ENCODE measurements at places on chromosomes 3 and 15.

DNA sequence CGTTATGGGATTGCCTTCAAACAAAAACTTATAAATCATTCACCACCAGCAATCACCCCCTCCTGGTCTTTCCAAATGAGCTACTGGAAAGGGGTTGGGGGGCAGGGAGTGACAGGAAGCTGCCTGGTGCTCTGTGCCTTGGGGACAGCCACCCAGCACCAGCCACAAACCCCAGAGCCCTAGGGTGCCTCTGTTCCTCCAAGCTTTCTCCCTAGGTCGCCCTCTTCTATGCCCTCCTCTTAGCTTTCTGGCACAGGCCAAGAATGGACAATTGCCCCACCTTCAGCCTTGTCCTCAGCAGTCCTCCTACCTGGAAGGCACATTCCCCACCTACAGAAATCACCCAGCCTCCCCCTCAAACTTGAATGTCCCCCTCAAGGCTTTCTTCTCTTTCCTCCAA is 3.3 kb downstream of the OXTR start:
- no peak for DNase-seq

DNA sequence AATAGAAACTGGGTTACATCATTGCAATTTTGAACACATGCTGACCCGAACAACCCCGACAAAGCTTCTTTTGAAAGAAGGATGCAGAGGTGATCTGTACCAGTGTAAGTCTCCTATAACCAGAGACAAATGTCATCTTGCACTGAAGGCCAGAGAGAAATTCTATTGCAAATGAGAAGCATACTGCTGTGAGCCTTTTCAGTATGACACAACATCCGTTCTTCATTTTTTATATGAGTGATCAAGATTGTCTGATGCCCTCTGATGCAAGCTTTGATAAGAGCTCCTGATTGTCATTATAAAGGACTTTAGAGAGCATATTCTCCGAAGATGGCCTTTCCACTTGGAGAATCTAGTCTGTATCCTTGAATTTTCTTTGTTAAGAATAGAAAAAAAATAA is 36.9 kb downstream of the PCOLCE2 start:
- peak; percentile 41 for DNase-seq

GRCh38 chr3:20080956-20081554 is 40.8 kb downstream of the KAT2B start:
- peak; percentile 29 for DNase-seq

DNA sequence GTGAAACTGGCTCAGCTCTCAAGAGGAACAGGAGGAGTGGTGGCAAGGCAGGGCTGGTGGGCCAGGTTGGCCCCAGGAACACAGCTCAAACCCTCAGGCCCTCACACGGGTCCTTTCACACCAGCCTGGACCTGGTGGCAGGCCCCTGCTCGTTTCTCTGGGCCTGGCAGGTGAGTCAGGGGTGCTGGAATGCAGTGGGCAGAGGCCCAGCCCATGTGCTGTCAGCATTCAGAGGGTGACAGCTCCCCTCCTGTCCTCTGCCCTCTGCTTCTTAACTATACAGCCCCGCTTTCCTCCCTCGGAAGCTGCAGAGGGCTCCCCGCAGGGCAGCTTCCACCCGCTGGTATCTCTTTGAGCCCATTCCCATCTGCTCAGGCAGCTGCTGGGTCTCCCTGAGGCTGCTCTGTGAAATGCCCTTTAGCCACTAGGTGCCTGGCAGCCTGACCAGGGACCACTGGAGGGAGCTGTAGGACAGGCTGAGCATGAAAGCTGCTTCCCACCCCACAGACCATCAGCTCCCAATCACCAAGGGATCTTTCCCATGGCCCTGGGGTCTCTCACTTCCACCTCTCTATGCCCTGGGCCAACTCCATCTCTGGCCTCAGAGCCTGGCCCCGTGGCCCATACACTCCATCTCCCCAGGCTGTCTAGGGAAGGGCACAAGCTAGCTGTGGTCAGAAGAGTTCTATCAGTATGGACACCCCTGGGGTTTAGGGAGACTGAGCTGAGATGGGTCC is 24.8 kb downstream of the SHF start:
- DNase-seq = peak; percentile 76

GRCh38 chr15:101210466-101210865 is 41.4 kb downstream of the CHSY1 start:
- no peak for DNase-seq

- DNase-seq = no peak
Measured at GRCh38 chr15:81152339-81152738, 18.3 kb downstream of the CFAP161 start.

DNA sequence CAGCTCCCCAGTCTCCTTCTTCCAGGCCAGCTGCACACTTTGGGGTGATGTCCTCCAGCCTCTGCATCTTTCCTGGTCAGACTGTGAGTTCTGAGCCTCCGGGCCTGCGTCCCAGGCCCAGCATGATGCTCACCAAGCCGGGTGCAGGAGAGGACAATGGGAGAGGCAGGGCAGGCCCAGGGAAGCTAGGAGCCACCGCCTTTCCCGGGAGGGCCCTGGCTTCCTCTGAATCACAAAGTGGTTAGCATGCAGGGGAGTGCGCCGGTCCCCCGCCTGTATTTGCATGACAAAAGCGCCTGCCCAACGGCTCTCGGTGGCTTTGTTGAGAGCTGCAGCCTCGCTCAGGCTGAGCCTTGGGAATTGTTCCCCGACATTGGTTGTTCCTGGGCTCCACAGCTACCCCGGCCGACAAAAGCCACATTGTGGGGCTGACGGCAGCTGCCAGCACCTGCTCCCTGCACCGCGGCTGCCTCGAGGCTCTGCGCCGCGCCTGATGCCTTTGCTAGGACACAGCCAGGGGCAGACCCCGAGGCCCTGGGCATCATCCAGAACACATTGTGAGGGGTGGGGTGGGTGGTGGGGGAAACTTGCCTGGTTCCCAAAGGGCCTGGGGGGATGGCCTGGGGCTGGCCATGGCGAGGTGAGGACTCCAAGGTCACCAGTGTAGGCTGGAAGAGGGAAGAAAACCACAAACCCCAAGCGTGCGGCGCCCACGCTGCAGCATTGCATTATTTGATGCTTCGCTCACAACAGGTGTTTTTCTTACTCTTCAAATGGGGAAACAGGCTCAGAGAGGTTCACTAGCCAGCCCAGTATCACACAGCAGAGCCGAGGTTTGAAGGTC is 20.0 kb upstream of the KLF13 start:
- no peak for DNase-seq

DNA sequence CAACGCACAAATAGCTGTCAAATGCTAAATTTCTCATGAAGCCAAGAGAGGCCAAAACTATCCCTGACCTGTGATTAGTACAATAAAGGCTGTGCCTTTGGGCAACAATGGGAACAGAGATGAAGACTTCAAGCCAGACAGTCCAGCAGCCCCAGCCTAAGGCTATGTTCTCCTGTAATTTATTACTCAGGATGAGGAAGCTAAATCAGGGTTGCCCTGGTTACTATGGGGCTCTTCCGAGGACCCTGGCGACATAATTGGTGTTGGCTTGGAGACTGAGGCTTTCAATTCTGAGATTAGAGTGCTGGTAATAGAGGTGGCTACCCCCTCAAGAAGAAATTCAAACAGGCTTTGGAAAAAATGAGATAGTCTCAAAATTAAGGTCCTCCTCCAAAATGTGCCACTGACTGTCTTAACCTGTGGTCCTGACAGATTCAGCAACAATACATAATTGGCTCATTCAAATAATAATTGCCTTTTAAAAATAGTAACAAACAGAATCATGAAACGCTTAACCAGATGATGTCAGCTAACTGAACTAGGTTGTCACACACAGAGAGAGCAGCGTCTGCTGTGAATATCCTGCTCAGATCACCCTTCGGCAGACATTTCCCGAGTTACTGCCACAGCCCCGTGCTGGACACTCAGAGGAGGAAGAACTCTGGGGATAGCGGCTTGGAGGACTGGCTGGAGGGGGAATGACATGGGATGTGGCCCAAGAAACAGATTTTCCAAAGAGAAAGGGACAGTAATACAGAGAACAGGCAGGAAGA is 43.0 kb downstream of the NSMCE3 start:
- DNase-seq = no peak

- DNase-seq = no peak
Measured at GRCh38 chr3:56467801-56468183, 475 bp downstream of the ERC2 start.

- DNase-seq = no peak
Measured at GRCh38 chr15:37130356-37130755, 30.0 kb upstream of the MEIS2 start.

DNA sequence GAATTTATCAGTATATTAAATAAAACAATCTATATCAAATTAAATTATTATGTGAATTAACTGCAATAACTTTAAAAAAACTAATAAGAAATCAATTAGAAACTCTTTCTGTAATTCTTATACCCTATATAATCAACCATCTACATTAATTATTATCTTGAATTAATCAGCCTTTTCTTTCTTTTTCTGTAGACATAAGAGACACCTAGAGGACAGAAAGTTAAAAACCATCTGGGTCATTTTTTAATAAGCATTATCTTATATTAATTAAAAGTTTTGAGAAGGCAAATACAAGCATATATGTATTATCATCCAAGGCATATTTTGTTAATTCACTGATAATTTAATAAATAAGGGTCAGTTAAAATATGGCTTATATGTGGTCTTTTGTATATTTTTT is 24.2 kb upstream of the SLC25A26 start:
- no peak for DNase-seq

- peak; percentile 98 for DNase-seq
Measured at GRCh38 chr15:85667491-85668424, 127.0 kb downstream of the KLHL25 start.

GRCh38 chr15:28876845-28877185 is 9.0 kb upstream of the APBA2 start:
- DNase-seq = no peak

- no peak for DNase-seq
Measured at GRCh38 chr15:39672666-39673065, 91.8 kb downstream of the THBS1 start.

DNA sequence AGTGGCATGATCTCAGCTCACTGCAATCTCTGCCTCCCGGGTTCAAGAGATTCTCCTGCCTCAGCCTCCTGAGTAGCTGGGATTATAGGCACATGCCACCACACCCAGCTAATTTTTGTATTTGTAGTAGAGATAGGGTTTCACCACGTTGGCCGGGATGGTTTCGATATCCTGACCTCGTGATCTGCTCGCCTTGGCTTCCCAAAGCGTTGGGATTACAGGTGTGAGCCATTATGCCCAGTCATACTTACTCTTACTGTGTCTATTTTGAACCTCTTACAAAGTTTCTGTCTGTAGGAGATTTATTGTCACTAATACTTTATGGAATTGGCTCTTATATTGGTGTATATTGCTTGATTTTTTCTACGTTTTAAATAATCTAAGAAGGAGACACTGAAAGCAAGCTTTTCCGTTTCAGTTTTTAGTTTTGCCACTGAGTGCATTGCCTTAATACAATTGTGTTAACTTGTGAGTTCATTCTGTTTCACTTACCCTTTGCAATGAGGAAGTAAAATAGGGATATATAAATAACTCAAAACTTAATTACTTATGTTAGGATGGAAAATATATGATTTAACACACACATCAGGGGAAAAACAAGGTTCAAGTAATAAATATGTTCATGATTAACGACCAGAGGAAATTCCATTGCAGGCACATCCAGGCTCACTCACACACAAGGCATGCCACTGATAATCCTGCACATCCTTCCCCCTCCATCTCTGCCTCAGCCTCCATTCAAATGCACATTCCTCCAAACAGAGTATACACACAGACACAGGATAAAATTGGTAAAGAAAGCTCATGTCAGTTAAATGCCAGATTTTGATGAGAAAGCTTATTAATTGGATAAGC is 279.3 kb upstream of the RASGRP1 start:
- peak; percentile 57 for DNase-seq

DNA sequence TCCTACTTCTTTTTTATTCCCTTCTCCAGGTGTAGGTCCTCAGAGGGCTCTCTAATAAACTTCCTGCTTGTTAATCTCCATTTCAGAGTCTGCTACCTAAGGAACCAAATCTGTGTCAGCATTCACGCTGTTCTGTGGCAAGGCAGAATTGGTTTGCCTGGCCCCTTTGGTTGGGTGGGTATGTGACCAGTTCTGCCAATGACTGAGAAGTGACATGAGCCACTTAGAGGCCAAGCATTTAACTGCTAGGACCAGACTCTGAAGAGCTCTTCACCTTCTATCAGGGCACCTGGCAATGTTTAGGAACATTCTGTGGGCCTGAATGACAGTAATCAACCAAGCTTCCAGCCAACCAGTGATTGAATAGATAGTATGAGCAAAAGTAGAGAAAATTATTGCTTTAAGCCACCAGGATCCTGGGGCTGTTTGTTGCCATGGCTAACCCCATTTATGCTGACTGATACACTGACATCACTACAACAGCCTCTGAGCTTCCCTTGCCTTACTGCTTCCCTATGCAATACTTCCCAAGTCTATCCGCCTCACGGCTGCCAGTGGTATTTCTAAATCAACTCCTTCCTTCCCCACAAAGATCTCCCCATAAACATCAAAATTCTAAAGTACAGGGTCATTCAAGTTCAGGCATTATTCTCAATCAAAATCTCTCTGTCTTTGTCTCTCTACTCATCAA is 7.6 kb downstream of the FRMD4B start:
- DNase-seq = no peak

DNA sequence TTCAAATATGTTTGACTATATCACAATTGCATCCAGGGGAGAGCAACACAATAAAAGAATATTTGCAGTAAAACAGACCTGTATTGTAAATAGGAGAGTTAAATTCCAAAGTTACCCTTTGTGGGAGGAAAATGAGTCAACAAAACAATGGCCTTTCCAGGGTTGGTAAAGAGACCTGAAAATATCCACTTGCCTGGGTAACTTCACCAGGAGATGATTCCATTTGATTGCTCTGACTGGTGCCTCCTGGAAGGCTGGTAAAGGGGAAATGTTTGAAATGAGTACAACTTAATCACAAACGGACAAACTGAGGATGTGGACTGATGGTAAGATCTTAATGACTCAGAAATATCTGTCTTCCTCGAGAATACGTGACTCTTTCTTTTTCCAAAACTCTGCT is 43.6 kb upstream of the SRGAP3 start:
- no peak for DNase-seq

DNA sequence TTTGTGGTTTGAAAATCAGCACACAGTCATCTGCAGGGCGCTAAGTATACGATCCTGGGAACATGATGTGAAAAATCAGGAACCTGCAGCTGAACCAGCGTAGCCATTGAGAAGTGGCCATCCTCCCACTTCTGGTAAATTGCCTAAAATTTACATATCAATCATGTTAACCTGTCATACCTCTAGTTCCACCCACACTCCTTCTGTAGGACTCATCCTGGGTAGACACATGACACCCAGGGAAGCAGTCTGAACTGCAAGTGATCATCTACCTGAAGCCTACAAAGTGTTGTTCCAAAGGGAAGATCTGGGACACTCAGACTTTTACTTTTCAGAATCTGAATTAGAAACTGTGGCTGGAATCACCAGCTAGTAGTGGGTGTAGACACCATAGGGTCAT is 5.5 kb upstream of the PSMD6 start:
- no peak for DNase-seq
